H7 (cell line): ENCODE measurements at places on chromosomes 2 and 18.

DNA sequence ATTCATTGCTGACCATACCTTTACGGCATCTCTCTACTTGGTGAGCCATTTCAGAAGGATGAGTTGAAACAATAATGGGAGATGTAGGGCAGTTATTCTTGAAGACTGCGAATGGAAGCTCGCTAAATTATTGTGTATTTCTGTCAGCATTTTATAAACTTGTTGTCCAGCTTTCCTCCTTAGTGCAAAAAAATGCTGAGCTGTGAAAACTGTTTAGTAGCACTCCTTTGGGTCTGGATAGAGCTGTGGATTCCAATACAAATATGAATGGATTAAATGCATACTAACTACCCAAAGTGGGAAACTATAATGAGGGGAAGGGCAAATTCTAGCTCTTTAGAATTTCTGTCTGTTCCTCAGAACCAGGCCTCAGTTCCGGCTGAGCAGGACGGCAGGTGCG, 461.6 kb downstream of the TXNL1 start:
- no peak for DNase-seq

- no peak for DNase-seq
These were observed 228.2 kb downstream of the HAUS1 start for GRCh38 chr18:46332286-46332801.

DNA sequence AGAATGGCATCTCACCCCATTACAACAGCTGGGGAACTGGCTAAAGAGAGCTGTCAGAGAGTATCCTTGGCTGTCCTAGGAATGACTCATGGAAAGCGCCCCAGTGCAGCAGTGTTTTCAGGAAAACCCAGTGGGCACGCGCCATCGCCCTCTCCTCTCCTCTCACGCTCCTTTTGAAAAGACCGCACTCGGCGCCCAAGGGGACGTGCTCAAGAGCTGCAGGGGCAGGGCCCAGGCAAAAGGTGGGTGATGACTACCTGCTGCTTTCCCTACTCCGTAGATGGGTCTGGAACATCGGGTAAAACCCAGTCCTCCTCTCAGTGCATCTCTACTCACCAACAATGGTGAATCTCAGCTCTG, 68.1 kb downstream of the EMILIN2 start:
- peak; percentile 19 for DNase-seq

DNA sequence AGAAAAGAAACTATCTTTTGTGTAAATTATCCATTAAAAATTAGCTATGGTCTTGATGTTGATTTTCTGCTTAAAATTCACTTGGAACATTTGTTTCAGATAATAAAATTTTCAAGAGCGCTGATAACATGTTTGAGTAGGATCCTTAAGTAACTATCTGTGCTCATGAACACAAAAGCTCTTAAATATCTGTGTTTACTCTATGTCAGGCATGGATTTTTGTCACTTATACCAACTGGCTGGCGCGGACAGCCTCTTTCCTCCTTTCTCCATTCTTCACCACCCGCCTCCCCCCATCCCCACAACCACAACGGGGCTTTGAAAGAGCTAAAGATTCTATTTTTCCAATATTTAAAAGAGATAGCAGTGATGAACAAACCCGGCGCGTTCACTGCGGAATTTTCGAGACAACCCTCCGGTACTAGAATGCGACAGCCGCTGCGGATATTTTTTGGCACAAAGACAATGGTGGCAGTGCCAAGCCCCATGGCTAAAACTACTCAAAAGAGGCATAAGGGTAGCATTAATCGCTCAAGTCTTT, 181.5 kb downstream of the TCF4 start:
- DNase-seq: no peak

DNA sequence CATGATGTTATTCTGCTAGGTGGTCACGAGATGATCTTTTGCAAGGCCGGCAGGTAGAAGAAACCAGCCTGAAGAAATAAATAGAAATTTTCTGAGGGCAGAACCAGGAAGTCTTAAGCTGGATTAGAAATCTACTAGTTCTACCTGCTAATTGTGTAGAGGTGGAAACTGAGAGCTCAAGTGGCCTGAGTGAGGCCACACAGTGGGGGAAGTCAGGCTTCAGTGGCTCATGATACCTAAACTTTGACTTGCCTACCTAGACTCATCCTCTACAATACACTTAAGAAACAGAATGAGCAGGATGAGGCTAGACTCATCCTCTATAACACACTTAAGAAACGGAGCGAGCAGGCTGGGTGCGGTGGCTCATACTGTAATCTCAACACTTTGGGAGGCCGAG, 134.9 kb upstream of the NDUFV2 start:
- no peak for DNase-seq

- no peak for DNase-seq
These were observed 388 bp downstream of the DTNA start for GRCh38 chr18:34710458-34710914.

DNA sequence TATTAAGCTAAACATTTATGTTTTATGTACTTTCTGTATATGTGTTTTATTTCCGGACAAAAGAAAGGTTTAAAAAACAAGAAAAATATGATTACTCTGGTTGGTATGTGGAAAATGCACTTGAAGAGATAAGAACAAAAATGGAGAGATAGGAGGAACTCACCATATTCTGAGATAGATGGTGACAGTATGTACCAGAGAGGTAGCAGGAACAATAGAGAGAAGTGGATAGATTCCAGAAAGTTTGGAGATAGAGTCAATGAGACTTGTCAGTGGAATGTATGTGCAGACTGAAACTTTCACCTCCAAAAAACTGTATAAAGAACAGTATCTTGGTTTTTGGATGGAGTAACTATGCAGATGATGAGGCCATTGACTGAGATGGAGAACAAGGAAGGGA, 105.6 kb upstream of the FSHR start:
- no peak for DNase-seq

DNA sequence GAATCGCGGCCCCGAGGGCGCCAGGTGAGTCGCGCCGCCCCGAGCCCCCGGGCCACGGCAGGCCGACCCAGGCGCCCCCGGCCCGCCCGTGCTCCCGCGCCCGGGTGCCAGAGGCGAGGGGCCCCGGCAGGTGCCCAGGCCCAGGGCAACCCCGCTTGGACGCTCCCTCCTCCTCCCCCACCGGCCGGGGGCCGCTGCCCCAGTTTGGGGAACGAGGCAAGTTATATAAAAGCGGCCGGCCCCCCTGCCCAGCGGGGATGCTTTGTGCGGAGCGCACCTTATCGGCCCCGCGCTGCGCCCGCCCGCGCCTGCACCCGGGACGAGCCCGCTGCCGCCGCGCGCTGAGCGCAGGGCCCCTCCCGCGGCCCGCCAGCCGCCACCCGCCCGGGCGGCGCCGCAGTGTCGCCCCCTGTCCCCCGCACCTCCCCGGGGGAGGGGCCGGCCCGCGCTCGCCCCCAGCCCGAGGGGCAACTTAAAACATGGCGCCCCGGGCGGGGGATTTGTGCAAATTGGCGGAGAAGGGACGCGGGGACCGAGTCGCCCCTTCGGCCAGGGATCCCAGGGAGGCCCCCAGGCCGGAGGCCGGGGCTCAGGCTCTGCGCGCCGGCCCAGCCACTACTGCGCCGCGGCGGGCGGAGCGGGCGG, 639 bp downstream of the EPB41L3 start:
- DNase-seq: peak; percentile 83

DNA sequence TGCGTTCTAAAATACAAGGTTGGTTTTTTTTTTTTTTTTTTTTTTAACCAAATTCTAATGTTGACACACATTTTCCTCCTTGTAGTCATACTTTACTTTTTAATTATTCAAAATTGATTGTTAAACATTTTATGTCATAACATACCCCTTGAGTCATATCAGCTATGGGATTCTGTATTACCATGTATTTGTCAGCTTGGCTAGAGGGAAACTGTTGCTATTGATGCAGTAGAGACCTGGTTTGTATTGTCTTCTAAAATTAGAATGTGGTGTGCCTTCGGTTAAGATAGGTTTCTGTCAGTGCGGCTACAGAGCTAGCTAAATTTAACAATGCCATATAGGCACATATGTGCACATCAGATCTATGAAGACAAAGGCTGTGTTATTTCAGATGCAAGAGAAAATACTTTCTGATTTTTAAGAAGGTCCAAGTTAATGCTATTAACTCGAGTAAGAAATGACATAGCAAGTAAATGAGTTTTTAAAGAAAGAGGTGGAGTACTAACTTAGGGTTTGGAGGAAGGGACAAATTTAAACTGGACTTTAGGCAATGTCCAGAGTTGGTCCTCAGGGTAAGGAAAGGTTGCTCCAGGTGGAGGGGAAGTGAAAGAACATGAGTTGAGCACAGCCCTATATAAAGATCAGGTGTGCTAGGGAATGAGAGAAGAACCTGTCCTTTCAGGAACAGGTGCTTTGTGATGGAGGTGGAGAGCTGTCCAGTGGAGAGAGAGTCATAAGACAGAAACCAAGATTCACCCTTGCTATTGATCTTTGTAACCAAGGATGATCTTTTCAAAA, 152.3 kb downstream of the PRPF40A start:
- no peak for DNase-seq

DNA sequence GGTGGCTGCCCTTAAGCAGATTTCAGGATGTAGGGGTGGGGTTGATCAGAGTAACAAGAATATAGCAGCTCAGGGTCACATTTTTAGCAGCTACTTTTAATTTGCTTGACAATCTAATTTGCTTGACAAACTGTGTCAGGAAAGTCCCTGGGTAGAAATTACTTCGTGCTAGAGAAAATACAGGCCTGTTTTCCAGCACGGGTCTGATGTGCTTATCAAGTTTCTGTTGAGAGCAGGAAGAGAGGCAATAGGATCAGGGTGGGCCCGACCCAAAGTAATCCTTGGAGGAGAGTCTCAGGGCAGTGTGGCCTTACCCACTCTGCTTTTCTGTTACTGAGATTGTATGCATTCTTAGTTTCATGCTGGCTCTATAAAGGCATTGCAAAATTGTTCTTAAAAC, 221.5 kb downstream of the TSN start:
- peak; percentile 1 for DNase-seq

DNA sequence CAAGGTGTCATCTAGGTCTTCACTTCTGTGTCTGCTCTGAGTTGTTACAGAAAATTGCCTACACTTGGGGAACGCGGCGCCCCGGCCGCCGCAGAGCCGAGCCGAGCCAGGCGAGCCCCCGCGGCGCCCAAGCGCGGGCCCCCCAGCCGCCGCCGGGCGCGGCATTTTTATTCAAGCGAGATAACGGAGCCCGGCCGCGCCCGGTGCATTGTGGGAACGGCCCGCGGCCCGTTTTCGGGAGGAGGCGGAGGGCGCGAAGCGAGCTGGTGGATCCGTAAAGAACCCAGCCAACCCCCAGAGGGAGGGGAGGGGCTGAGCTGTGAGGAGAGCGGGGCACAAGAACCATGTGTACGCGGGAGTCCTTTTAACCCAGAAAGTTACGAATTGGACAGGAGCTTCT, 191.8 kb downstream of the FTCDNL1 start:
- DNase-seq: peak; percentile 84

GRCh38 chr18:22267697-22268096, 98.3 kb downstream of the GATA6 start:
- no peak for DNase-seq

DNA sequence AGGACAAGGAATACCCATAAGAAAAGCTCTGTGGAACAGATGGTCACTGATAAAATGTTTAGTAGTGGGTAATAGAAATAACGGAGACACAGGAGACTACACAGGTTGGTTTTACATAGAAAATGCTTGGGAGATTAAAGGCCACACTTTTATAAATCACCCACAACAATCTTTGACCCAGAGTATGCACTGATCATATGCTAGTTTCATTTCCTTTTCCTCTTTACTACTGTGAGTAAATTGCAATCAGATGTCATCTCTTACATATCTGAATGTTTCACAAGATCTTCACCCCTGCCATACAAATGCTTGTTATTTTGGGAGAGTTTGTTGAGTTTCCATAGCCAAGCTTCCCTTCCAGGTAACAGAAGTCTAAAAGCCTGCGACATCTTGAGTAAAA, 978.4 kb upstream of the KLHL29 start:
- DNase-seq: no peak

GRCh38 chr18:36537289-36537688, 239.8 kb downstream of the FHOD3 start:
- no peak for DNase-seq

DNA sequence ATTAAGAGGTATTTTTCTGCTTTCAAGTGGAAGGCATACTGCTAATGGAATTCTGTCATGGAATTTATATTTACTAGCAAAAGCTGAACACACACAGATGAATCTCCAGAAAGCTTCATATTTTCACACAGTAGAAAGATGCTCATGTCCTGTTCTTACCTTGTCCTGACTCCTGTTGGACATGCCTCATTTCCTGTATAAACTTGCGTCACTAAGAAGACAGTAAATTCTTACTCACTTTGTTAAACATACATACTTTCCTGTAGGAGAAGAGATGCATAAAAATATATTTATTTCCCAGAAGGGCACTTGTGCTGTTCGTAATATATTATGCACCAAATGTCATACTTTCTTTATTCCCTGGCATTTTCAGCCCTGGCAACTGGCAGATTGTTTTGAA, 238.3 kb upstream of the RASGRP3 start:
- no peak for DNase-seq

DNA sequence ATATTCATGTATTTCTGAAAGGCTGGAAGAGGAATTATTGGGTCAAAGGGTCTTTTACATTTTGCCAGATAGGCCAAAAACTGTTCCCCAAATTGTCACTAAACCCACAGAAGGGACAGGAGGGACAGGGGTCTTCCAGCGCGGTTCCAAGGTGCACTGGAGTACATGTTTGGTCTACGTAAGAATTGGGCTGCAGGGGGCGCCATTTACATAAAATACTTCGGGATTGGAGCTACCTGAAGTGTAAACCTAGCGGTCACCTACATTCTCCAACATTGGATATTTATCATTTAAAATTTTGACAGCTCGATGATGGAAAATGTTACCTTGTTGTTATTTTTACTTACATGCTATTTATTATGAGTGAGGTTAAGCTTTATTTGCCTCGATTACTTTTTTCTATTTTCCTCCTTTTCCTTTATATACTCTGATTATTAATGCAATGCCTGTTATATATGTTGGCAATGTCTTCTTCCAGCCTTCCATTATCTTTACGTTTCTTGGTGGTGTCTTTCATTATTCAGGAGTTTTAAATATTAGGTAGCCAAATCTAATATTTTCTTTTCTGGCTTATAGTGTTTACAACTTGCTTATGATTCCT, 43.0 kb upstream of the RAB6C start:
- DNase-seq: no peak

GRCh38 chr2:70566464-70566863, 12.8 kb upstream of the TGFA start:
- DNase-seq: no peak

DNA sequence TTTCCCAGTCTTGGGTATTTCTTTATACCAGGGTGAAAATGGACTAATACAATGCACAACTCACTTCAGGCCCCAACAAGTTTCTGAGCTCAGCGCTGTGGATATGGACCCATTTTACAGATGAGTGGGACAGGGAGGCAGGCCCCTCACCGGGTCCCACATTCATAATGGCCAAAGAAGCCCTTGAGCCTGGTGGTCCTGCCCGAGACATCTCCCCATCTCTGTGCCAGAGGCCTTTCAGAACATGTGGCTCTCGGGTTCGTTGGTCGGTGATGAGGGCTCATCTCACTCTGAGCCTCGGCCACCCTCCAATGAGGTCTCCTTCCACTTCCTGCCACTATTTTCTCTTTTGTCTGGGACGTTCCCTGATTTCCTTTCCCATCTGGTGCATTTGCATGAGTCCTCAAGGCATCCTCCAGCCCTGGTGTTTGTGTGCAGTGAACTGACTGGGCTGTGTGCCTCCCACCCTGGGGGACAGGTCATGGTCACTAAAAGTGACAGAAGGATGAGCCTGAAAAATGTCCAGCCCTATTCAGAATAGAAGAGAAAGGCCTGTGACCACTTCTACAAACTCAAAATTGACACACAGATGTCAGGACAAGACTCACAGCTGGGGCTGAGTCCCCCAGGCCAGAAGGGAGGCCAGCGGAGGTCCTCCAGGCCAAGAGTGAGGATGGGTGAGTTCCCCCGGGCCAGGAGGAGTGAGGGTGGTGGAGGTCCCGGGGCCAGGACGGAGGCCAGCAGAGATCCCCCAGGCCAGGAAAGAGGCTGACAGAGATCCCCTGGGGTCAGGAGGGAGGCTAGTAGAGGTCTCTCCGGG, 134.5 kb downstream of the PTGR3 start:
- no peak for DNase-seq
